ENCODE measurements at places on chromosomes 6 and 20. TPM values are rescaled to one million over a fixed set of nuclear protein-coding genes. Genes with fewer than 3 reads are reported as not detected.

DNA sequence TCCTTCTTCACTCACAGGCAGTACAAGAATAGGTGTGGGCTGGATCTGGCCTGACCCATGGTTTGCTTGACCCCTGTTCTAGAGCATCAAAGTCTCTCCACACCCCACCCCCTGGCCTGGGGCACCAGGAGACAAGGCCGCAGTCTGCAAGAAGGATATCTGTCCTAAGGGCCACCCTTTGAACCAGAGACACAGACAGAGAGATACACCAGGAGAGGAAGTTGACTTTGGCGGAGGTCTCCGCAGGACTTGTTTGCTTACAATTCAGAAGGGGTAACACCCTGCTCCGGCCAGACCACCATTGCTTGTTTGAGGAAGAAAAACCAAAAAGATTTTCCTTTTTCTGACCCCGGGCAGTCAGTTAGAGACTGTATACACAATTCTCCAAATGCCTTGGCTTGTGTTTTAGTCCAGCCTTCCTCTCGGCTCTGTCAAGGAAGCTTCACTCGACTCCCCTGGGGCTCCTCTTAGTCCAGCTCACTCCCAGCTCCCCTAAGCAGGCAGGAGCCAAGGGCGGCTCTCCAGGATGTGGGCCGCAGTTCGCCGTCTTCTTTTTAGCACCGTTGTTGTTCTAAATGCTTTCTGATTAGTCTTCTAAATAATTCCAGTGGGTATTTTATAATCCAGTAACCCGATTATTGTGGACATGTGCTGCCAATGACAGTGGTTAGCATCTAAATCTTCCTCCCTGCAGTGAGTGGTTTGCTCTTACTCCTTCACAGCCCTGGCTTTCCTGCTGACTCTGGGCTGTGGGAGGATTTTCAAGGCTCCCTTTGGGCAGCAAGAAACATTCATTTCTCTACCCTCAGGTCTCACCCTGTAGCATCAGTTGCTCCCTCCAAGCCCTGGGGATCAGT, 58.6 kb upstream of the MRPS10 start:
- no peak for DNase-seq

DNA sequence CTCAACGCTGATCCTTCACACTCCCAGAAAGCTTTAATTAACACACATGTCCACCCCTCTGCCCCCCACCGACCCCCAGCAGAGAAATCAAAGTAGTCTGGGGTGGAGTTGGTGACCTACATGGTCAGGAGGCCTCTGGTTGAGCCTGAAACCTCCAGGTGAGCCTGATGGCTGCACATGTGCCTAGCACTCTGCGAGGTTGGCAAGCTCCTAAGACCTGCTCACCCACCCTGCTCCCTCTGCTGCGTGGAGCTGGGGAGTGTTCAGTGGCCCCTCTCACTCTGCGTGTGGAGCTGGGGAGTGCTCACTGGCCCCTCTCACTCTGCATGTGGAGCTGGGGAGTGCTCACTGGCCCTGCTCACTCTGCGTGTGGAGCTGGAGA, 7.9 kb upstream of the YTHDF1 start:
- no peak for DNase-seq

GRCh38 chr6:87430499-87430898, 22.7 kb downstream of the CFAP206 start:
- no peak for DNase-seq

DNA sequence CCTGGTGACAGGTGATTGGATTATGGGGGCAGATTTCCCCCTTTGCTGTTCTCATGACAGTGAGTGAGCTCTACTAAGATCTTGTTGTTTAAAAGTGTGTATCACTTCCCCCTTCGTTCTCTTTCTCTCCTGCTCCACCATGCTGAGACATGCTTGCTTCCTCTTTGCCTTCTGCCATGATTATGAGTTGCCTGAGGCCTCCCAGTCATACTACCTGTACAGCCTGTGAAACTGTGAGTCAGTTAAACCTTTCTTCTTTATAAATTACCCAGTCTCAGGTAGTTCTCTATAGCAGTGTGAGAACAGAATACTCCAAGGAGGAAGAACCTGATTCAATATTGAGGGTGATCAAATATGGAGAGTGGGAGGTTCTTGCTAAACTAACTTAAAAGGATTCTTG, 724.9 kb downstream of the DOK5 start:
- DNase-seq = no peak

- no peak for DNase-seq
These were observed 65.8 kb downstream of the SYTL3 start for GRCh38 chr6:158715330-158716311.

- no peak for DNase-seq
These were observed 26.2 kb downstream of the CYP39A1 start for GRCh38 chr6:46626228-46626909.

GRCh38 chr6:91449539-91449938, 862.7 kb upstream of the MAP3K7 start:
- DNase-seq = no peak

- peak; percentile 4 for DNase-seq
These were observed 52.6 kb upstream of the MAFB start for GRCh38 chr20:40741507-40742106.

- no peak for DNase-seq
These were observed 15.3 kb downstream of the NTSR1 start for GRCh38 chr20:62723768-62724450.

DNA sequence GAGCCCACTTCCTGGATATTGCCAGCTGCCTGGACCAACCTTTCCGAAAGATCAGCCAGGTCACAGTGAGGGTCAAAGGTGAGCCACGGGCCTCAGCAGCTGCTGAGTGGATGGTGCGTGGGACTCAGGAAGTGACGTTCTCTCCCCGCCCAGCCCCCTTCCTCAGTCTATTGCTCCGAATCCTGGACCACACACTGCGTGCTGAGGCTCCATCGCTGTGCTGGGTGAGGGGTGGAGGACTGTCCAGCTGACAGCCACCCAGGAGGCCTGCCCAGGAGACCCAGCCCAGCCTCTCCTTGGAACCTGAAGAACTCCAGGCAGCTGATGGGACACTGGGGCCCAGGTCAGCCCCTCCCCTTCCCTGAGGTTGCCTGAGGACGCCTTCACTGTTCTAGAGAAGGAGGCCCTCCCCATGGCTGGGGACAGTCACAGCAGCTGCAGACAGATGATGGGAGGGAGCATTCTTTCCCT, 94.4 kb upstream of the CD93 start:
- no peak for DNase-seq

- no peak for DNase-seq
These were observed 62.0 kb upstream of the TOP1 start for GRCh38 chr20:40966516-40967185.

DNA sequence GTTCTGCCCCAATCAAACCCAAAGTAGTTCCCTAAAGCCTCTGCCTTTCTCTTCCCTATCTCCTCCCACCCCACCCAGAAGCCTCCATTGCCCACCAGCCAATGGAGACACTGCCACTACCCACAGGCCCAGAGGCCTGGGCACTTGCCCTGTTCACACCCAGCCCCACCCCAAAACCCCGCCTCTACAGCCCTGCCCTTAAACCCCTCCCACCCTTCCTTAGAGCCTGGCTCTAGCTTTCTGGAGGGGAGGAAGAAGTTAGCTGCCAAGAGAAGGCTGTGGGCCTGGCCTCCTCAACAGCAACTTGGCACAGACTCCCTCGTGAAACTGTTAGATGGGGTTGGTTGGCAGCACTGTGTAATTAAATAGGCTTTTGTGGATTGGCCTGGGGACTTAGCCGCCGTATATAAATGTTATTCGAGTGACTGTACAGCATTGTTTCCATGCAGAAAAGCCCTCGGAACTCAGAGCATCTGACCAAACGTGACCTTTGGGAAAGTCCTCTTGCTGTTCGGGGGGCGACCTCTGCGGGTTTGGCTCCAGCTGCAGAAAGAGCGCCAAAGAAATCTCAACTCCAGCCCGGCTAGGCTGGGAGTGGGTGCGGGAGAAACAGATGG, 31.4 kb downstream of the COL11A2 start:
- no peak for DNase-seq

- no peak for DNase-seq
These were observed 13.8 kb downstream of the FOXQ1 start for GRCh38 chr6:1325461-1326309.

DNA sequence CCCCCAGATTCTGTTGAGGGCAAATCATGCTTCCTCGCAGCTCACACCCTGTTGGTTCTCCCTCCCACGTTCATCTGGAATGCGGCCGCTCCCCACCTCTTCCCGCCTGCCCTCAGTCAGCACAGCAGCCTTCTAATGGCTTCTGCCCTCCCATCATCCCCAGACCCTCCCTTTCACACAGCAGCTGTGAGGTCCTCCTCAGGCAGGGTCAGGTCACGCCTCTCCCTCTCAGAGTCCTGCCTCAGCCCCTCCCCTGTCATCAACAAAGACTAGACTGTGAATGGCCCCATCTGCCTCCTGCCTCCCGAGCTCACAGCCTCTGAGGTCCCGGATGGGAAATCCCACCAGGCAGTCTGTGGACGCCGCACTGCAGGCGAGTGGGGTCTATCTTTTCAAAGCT, 7.9 kb upstream of the BHLHE23 start:
- peak; percentile 76 for DNase-seq

DNA sequence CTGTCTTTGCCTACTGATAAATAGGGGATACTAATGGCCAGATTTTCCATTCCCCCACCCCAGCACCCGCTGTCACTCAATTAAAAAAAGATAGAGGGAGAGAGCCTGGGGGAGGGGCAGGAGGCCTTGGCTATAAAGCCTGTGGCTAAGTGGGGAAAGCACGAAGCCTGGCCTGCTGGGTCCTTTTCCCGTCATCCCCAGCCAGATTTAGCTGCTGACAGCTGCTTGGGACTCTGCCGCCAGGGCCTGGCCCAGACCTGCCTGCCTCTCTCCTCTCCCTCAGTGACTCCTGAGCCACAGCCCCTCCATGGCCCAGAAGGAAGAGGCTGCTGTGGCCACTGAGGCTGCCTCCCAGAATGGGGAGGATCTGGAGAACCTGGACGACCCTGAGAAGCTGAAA, at the start of gene APOBEC2:
TSS of gene APOBEC2 (plus strand) at position 162 of the 400 bp plus-strand sequence. CDS start at position 308, 146 bp downstream.
- DNase-seq = no peak

DNA sequence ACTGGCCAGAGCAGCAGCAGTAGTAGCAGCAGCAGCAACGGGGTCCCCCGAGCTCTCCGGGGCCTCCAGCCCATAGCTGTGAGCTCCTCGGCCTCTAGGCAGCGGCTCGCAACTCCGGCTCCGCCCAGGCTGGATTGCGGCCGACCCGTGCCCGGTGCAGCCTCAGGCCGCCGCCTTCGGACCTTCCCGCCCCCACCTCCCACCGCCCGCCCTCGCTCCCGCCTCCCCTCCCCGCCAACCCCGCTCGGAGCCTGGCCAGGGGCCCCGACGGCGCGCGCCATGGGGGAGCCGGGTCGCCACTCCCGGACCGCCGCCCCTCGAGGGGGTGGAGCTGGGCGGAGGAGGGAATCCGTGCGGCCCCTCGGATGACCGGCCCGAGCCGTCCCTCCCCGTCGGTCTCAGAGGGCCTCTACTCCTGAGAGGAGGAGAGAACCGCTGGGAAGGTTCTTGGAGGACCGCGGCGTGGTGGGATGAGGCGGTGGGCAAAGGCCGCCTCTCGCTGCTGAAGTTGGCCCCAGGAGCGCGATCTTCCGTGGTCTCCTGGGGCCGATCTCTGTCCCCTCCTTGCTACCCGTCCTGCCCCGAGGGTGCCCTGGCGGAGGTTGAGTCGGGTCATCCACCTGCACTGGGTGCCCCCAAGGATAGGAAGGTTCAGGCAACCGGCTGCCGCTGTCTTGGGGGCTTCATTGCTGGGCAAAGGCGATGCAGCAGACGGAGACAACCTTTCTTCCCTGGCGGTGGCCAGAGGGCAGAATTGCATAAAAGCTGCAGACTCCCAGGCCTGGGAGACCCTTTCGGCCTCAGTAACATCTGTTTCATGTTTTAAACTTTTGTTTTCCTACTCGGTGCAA, at the start of gene ADAM33:
TSS of gene ADAM33 (minus strand) at position 80 of the 851 bp plus-strand sequence. CDS start at position 74, 6 bp downstream.
- DNase-seq = peak; percentile 37

GRCh38 chr6:129280749-129281148, 397.8 kb downstream of the LAMA2 start:
- no peak for DNase-seq

DNA sequence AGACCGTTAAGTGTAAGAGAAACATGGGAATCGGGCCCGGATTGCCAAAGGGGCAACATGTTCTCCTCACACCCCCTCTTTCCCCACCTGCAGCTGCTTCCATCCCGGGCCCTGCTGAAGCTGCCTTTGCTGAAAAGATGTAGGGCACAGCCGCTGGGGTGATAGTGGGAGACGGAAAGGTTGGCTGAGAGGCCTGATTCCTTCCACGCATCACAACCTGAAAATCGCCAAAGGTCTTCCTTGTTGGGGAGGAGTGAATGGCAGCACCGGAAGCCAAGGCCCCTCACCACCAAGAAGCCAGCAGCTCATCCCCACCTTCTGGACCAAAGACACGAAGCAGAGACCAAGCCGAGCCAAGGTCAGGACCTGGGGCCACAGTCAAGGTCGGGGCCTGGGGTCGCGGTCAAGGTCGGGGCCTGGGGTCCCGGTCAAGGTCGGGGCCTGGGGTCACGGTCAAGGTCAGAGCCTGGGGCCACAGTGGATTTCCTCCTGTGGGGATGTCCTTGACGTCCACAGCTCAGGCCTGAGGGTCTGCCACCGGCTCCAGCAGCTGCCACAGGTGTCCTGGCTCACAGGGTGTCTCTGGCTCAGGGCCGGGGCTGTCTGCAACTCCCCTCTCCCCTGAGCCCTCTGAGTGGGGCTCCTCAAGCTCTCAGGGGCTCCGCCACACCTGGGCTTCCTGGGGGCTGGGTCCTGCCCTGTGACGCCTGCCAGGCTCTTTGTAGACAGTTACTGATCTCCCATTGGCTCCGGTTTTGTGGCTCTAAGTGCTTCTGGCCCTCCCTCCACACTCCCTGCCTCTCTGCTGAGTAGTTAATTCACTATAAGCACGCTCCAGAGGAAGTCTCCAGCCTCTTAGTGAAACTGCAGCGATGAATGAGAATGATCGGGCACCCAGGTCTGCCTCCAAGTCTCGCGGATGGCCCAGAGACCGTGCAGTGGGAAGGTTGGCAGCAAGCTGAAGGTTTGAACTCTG, 5.5 kb upstream of the CHRNA4 start:
- no peak for DNase-seq

The NANP gene
- 9.0 TPM for total RNA-seq

The SLC17A9 gene
- total RNA-seq = 1.4 TPM

The POLR3F gene
- 12.9 TPM for total RNA-seq

The BYSL gene
- 55.5 TPM for total RNA-seq

The PHACTR1 gene
- 10.3 TPM for total RNA-seq

The RIMS4 gene
- total RNA-seq = 4.1 TPM

The SRMS gene
- not detected for total RNA-seq

The ARFRP1 gene
- total RNA-seq = 41.0 TPM

The HTR1E gene
- not detected for total RNA-seq

The HLA-DQA2 gene
- not detected for total RNA-seq

The C20orf204 gene
- 2.3 TPM for total RNA-seq

The TPBG gene
- 21.4 TPM for total RNA-seq
